Activated naive CD8-positive, alpha-beta T cell treated with anti-CD3 and anti-CD28 coated beads, Interleukin-2, amount 10 ng/mL, durations not matched to agents 7 days and 5 days (primary cell): ENCODE measurements at places on chromosomes 1 and 21. TPM values are rescaled to one million over a fixed set of nuclear protein-coding genes. Genes with fewer than 3 reads are reported as not detected.

IFNLR1 gene
- 6.2 TPM for total RNA-seq

AMPD1 gene
- not detected for total RNA-seq

SOX13 gene
- total RNA-seq, result 4.0 TPM

RAD54L gene
- total RNA-seq, result 50.8 TPM

ZNF683 gene
- 9.9 TPM for total RNA-seq

VPS72 gene
- 86.9 TPM for total RNA-seq

LRRC53 gene
- not detected for total RNA-seq

FNDC10 gene
- total RNA-seq, result 4.4 TPM

RHBG gene
- total RNA-seq, result not detected

PCP4 gene
- total RNA-seq, result not detected

GRCh38 chr1:18175051-18175450, 67.5 kb downstream of the IGSF21 start:
- DNase-seq, result no peak

DNA sequence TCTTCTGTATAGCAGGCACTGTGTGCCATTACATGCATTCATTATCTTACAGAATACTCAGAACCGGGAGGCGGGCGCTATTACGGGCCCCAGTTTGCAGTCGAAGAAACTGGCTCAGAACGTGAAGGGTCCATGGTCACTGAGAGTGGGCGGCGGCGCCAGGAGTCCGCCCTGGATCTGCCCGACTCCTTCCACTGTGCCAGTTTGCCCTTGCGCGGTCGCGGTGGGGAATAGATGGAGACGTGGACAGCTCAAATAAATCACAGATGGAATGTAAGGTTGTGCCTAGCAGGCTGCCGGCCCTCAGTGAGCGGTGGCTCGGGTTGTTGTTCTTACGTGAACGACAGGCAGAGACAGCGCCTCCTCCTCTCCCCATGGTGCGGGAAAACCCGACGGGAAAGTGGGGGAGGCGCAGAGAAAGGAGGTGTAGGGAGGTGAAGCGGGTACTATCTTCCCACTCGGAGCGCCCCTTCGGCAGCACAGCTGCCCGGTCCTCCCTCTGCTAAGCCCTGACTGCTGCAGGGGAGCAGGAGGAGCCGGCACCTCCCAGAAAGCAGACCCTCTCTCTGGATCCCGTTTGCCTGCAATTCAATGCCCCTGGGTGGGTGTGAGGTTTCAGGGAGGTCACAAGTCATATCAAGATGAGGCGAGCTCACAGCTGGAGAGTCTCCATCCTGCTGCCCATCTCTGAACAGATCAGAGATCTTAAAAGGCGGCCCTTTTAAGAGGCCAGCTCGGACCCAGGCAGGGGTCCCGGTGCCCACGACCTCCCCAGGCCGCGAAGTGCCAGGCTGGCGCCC, 1.1 kb downstream of the COL9A2 start:
- peak; percentile 59 for DNase-seq

DNA sequence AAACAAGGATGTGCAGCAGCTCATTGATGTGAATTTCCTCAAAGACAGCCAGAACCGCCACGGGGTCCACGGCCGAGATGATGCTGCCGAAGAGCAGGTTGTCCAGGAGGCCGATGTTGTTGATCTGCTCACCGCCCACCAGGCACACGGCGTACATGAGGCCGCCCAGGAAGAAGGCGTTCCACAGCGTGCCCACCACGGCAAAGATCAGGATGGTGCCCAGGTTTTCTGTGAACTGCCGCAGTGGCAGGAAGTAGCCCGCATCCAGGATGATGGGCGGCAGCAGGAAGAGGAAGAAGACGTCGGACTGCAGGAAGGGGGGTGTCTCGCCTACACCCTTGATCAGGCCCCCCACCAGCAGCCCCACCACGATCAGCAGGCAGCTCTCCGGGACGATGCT, 41.1 kb downstream of the SLC9A1 start:
- peak; percentile 50 for DNase-seq

GRCh38 chr1:91803847-91804545, 82.0 kb downstream of the TGFBR3 start:
- peak; percentile 67 for DNase-seq

DNA sequence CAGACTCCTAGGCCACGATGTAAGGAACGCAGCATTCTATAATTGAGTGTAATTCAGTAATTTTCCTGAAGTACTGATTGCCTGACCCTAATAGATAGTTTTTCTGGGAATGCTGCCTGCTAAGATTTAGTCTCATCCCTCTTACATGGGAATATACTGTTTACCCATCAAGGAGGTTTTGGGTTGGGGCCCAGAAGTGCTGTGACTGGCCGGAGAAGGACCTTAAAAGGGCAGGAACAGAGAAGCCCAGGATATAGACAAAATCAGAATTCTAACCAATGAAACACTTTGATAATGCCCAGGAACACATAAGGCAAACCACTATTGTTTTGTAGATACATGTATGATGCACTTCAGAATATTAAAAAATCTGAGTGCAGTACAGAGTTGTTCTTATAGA, 111.6 kb downstream of the RGS2 start:
- DNase-seq, result no peak

DNA sequence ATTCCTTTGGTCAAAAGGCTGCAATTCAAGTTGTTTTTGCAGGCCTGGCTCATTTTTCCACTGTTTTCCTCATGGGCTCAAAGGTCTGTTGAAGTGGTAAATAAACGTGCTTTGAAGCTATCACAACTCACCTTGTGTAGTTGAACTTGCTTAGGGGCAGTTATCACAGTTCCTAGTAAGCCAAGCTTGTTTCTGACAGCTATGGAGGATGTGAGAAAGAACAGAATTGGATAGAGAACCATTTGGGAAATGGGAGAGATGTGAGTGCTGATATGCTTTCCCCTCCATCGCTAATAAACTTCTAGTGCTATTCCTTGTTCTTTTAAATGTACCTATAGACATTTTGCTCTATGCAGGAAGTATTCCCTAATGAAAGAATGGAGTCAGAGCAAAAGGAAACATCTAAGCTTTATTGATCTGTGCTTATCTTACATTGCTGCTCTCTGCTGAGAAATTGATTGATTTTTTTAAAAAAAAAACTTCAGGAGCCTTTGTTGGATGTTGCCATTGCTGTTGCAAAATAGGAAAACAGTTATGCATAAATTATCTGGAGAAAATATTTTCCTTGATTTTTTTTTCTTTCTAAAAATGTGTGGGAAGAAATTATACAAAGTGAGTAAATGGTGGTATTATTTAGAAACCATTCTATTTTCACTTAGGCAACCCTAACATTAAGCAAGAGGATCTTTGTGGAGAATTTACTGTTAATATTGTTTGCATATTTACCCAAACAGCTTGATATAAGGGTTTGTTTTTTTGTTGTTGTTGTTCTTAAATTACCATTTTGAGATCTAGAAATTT, 118.2 kb downstream of the MAGI3 start:
- no peak for DNase-seq

DNA sequence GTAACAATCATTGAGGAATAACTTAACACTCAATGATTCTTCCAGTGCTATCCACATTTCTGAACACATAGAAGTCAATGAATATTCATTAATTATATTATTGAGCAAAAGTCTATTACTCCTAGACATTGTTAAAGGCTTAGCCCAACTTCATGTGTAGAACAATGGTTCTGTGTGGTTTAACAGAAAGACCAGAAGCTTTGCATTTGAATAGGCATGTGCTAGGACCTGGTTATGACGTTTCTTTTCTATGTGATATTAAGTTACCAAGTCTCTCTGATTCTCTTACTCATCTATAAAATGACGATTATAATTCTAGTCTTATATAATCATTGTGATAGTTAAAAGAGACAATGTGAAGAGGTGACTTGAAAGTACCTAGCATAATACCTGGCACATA, 5.2 kb downstream of the NTMT2 start:
- DNase-seq, result no peak

GRCh38 chr1:164635803-164636731, 77.1 kb downstream of the PBX1 start:
- no peak for DNase-seq

DNA sequence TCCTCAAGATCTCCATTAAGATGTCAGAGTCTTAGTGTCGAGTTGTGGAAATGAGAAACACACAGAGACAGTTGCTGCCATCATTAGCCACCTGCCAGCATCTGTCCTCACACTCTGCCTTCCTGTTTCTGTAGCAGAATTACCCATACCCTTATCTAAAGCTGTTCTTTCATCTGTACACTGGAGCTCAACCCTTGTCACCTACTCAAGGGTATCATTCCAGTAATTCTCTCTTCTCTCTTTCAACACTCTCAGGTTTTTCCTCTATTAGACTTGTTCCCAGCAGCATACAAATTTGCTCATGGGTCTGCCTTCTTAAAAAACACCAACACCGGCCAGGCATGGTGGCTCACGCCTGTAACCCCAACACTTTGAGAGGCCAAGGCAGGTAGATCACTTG, 27.4 kb upstream of the RNF2 start:
- no peak for DNase-seq

GRCh38 chr1:152347116-152347728, 12.6 kb downstream of the FLG2 start:
- DNase-seq, result no peak

DNA sequence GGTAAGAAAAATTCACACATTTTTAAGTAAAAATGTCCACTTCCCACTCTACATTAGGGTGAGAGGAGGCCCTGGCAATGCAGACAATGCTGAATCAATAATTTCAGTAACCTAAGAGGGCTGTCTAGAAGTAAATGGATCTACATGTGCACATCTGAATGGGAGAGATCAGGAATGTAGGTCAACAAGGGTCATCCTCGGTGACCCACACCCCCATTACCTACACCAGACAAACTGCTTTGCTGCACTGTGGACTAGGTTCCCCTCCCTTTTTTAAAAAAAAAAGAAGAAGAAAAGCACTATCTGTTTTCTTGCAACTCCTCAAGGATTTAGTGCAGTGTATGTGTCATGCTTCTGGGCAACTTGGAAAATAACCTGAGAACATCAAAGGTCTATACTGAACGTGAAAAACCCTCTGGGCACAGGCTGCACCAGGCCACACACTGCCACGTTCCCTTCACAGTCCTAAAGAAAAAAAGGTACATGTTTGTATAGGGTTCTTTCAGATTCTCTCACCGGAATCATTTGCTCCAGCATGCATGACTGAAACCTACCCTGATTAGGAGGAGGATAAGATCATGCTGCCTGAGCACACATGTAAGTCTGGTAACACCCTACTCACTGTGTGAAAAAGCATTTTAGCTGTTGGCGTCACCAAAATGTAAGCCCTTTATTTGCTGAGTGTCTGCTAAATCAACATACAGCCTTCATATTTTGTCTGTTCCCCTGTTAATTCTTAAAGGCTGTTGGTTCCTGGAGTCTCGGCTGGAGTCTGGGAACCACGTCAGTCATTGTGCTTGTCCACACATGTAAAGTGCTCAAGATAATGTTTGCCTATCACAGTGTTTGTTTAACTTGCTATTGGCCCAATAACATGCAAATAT, 341.0 kb downstream of the SMYD3 start:
- DNase-seq, result no peak

GRCh38 chr1:117812869-117813511, 116.4 kb downstream of the GDAP2 start:
- DNase-seq, result no peak

GRCh38 chr21:36431252-36431651, 46.1 kb downstream of the CHAF1B start:
- no peak for DNase-seq

DNA sequence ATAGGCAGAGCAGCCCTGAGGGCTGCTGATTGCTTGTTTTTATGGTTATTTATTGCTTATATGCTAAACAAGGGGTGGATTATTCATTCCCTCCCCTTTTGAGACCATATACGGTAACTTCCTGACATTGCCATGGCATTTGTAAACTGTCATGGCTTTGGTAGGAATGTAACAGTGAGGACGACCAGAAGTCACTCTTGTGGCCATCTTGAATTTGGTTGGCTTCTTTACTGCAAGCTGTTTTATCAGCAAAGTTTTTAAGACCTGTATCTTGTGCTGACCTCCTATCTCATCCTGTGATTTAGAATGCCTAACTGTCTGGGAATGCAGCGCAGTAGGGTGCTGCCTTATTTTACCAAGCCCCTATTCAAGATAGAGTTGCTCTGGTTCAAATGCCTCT, 531.8 kb upstream of the PRMT6 start:
- no peak for DNase-seq

GRCh38 chr1:53182111-53182593, 14.5 kb upstream of the CPT2 start:
- peak; percentile 84 for DNase-seq

GRCh38 chr1:14520514-14521163, 77.8 kb upstream of the KAZN start:
- DNase-seq, result no peak

GRCh38 chr1:33455539-33456501, 16.6 kb upstream of the ZSCAN20 start:
- peak; percentile 36 for DNase-seq

DNA sequence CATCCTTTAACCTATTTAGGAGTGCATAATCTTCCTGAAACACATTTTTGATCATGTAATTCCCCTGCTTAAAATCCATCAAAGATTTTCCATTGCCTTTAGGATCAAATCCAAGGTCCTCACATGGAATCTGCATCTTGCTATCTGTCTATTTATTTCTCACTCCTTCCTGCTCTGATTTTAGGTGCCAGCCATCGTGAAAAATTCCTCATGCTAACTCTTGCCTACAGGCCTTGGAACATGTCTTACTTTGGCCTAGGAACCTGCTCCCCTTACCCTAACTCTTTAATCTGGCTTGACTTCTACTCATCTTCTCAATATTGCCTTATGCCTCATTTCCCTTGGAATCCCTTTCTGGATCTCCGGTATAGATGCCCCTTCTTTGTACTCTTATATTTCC, 1074.3 kb downstream of the TTLL7 start:
- DNase-seq, result no peak

- DNase-seq, result no peak
These were observed 6.2 kb upstream of the KISS1 start for GRCh38 chr1:204202481-204202880.

DNA sequence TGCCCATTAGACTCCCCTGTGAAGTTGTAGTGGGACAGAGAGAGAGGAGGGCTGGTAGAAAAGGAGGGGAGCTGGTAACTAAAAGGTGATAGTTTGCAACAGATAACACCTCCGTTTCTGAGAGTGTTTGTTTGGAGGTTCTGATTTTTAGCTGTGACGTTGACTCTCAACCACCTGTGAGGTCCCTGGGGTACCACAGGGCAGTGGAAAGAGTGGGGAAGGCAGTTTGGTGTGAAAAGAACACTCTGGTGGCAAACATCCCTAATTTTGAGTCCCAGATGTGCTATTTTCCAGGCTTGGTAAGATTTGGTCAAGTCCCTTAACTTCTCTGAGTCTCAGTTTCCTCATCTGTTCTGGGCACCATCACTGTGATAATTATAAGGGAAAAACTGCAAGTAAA, 29.3 kb downstream of the RAB3B start:
- no peak for DNase-seq

GRCh38 chr1:203199816-203200571, 13.5 kb upstream of the CHI3L1 start:
- DNase-seq, result no peak

DNA sequence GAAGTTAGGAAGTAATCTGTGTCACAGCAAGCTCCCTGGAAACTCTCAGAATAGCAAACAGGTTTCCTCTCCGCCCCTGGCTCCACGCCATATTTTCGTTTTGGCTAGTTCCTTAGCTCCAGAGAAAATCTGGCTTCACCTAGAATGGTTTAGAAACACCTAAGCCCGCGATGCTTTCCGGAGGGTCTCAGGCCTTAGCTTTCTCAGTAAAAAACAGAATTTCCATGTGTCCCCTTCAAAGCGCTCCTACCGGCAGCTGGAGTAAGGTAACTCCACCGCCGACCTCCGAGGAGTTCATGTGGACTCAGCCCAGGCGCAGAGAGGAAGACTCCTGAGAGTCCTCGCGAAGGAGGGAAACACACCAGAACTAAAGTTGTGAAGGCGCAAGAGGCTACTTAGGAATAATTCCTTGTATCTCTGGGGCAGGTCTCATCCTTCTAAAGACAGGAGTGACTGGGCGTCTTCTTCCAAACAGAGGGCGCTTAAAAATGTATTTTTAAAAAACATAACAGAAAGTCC, 406 bp downstream of the KIAA0040 start:
- peak; percentile 52 for DNase-seq
